ENCODE measurements at places on chromosomes 6 and 20.

GRCh38 chr20:55239269-55239668, 763.9 kb downstream of the DOK5 start:
- DNase-seq: no peak

- no peak for DNase-seq
Measured at GRCh38 chr6:150722614-150723344, 123.1 kb downstream of the PLEKHG1 start.

DNA sequence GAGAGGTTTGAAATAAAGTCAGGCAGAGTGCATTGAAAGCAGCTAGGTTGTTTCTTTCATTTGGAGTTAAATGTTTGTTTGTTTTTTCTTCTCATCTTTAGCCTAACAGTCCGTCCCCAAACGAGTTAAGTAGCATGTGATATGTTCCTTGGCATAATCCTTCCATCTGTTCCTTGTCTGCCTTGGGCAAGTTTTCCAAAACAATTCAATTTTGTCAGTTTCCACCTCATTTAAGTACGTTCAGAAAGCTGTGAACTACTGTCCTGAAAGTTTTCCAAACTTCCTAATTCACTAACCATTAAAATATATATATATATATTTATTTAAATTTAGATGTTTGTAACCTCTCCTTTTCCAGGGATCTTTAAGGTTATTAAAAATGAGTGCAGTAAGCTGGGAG, 61.8 kb upstream of the HDAC2 start:
- no peak for DNase-seq

- no peak for DNase-seq
Measured at GRCh38 chr6:155247618-155248007, 16.2 kb upstream of the CLDN20 start.

- no peak for DNase-seq
Measured at GRCh38 chr20:18481596-18481995, 14.4 kb downstream of the POLR3F start.

DNA sequence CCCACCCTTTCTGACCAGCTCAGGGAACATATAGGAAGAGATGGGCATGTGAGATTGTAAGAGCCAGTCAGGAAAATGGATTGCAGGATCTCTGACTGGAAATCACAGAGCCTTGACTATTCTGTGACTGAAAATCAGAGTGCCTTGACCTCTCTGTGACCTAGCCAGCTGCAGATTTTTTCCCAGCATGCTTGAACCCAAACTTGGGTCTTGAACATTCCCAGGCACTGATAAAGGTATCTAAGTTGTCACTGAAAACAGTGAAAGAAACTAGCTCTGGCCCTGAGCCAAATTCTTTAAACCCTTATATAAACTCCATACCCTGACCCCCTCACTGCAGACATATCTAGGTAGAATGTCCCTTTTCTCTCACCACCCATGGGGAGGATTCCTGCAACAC, 2.3 kb upstream of the ZNF165 start:
- DNase-seq: no peak

GRCh38 chr20:13822459-13822858, 37.6 kb downstream of the NDUFAF5 start:
- DNase-seq: no peak

- no peak for DNase-seq
Measured at GRCh38 chr6:79404261-79404660, 133.0 kb downstream of the LCA5 start.

GRCh38 chr6:22666586-22666985, 97.2 kb downstream of the HDGFL1 start:
- no peak for DNase-seq

DNA sequence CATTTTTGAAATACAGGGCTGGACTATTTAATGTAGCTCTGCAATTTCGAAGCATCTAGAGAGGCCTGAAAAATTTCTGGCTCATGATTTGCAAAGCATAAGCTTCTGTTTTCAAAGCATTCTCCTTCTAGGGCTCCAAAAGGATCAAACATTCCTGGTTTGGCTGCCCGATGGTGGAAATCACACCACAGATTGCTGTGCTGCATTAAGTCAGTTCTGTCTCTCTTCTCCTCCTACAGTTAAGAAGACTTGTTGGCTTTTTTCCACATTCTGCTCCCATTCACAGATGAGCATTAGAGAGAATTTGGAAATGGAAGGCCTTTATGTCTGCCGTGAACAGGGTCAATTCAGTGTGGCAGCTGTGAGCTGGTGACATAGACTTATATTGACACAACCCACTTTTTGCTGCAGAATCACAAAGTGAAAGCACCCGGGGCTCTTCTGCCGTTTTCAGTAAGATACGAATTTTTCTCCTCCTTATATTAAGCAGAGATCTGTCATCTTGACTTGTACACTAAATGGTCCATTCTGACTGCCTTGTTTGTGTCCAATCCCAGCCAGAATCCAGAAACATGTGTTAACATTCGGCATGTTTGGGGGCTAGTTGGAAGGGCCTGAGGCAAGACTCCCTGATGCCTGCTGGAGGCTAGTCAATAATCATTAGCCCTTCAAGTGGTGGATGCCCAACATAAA, 330.8 kb upstream of the DEFB112 start:
- DNase-seq: no peak

DNA sequence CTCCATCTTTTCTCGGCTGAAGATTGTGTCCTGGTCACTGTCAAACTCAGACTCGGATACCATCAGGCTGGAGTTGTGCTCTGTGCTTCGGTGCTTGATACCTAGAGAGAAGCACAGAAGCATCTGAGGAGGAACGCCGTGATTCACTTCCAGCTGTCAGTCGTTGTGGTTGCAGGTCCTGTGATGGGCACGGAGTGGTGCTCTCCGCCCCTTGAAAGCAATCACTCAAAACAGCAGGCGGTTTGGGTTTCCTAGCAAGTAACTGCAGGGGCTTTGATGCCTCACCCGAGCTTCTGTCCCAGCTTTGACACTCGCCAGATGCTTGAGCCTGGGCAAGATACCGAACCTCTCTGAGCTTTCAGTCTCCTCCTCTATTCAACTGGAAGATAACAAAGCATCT, 52.5 kb downstream of the ALDH5A1 start:
- peak; percentile 6 for DNase-seq

DNA sequence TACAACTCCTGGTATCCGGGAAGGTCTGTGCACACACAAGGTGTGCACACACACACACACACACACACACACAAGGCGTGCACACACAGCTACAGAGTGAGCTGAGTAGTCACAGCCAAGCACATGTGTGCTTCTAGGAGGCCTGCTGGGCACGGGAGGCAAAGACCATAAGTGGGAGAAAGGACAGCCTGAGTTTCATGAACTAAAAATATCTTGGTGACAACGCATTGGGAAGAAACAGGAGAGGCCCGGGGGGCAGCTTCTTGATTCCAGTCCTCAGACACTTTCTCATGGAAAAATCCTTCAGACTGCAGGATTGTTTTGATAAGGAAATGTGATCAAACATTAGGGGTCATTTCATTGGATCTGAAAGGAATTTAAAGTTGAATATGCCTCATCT, 2.6 kb downstream of the TRAF3IP2 start:
- DNase-seq: no peak

DNA sequence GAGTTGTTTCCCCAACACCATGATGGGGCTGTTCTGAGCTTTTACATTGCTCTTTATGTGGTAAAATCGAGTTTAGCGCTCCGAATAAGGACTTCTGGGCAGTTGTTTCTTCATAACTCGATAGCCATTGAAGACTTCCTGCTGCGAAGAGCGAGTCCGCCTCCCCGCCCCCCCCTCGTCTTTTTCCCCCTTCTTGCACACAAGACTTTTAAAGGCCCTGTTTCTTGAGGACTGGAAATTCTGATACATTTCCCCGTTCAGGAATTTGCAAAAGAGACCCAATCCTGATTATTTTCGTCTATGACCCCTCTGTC, 1.5 kb upstream of the CITED2 start:
- no peak for DNase-seq

- no peak for DNase-seq
Measured at GRCh38 chr6:39335780-39336545, 13.5 kb upstream of the KCNK16 start.
